ENCODE measurements at places on chromosomes 6 and 20.

DNA sequence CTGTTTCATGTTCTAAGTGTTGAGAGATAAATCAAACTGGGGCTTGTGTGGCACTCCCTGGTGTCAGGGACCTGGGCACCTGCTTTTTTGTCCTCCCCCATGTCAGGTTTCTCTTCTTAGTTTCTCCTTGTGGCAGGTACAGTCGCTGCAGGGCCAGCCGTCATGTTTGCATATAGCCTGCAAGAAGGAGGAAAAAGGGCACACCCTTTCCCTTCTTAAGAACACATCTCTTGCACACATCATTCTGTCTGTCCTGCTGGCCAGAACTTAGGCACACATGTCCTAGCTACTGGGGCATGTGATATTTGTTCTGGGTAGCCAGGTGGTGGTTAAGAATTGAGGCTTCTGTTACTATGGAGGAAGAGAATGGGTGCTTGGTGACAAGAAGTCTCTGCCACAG lies 27.9 kb downstream of the CDC5L start:
- no peak for DNase-seq

- no peak for DNase-seq
Observed at GRCh38 chr20:61254881-61255626, 3.0 kb downstream of the CDH4 start.

GRCh38 chr20:58841539-58842264 lies 9.0 kb downstream of the GNAS-AS1 start:
- no peak for DNase-seq

- no peak for DNase-seq
Observed at GRCh38 chr6:7535498-7535897, 6.0 kb upstream of the DSP start.

GRCh38 chr6:11333132-11333849 lies 100.8 kb upstream of the NEDD9 start:
- no peak for DNase-seq

- peak; percentile 53 for DNase-seq
Observed at GRCh38 chr6:26304797-26305640, 60.0 kb upstream of the BTN3A2 start.

GRCh38 chr6:35035481-35036030 lies 105.6 kb downstream of the TCP11 start:
- DNase-seq: no peak

DNA sequence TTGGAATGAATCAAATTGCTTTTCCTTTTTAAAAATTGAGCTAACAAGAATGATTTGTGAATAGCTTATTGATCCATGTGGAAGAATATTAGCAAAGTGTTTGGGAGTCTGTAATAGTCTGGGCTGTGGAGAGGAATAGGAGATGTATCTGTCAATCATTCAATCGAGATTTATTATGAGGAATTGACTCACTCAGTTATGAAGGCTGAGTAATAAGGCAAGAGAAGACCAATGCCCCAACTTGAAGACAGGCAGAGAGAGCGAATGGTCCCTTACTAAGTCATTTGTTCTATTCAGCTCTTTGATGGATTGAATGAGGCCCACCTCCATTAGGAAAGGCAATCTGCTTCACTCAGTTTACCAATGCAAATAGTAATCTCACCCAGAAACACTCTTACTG lies 403.0 kb downstream of the CD83 start:
- DNase-seq: no peak

DNA sequence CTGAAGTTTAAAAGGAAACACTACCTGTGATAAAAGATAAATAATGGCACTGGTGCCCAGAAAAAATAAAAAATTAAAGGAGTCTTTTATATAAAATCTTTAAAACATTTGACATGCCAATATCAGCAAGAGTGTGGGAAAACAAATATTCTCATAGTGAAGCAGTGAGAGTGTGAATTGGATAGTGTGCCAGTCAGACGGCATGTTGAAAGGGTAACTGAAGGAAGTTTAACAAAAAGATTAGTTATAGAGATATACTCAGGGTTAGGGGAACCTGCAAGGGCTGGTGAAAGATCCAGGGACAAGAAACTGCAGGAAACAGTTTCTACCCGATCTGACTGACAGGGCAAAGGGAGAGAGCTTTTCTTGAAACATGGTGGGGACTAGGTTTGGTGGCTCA lies 22.2 kb upstream of the GMNN start:
- no peak for DNase-seq

GRCh38 chr6:167826230-167826895 lies 348 bp upstream of the AFDN start:
- DNase-seq: peak; percentile 28

DNA sequence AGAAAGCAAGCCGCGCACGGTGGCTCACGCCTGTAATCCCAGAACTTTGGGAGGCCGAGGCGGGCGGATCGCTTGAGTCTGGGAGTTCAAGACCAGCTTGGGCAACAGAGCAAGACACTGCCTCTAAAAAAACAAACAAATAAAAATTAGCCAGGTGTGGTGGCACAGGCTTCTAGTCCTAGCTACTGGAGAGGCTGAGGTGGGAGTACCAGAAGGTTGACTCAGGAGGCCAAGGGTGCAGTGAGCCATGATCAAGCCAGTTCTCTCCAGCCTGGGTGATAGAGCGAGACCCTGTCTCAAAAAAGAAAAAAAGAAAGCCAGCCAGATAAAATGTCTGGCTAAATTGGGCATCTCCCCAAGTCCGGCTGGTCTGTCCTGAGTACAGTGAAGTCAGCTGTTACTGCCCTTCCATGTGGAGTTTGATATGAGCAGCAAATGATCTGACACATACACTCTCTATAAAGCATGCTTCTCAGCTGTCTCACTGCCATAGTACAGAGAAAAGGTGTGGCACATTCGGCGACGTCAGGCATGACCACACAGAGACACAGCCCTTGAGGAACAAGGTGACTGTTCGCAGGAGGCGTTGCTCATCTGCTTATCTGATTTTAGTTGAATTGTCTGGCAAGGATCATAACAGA lies 13.0 kb downstream of the CD83 start:
- no peak for DNase-seq
